ENCODE measurements at places on chromosomes 5 and 9.

DNA sequence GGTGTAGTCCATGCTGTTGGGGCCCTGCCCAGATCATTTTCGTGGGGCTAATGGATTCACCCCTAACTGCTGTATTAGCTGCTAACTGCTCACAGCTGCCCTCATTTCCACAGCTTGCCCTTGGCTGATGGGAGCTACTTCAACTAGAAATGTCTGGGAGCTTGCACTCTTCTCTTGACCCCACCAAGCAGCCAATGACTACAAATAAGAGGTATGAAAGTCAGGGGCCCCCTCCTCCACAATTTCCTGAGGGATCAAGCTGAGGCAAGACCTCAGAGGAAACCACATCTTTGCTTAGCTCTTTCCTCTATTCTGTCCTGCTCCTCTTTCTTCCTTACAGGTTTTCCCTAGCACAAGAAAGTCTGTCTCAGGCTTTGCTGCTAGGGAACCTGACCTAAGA lies 397.5 kb downstream of the MLLT3 start:
- DNase-seq: no peak

DNA sequence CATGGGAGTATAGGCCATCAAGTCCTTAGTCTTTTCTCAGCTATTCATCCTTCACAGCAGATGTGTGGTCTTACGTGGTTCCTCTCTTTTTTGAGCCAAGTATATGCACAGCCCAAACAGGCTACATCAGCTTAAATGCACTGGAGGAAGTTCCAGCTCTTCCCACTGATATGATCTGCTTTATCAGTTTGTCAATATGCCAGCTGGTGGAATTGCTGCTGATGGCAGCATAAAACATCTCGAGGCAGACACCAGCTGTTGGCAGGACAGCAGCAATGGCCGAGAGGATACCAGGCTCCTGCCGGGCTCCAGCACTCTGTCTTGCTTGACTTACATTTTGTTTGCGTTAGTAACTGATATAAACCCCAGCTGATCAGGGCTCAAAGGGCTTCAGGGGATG lies 143.4 kb downstream of the TENT4A start:
- DNase-seq: no peak

DNA sequence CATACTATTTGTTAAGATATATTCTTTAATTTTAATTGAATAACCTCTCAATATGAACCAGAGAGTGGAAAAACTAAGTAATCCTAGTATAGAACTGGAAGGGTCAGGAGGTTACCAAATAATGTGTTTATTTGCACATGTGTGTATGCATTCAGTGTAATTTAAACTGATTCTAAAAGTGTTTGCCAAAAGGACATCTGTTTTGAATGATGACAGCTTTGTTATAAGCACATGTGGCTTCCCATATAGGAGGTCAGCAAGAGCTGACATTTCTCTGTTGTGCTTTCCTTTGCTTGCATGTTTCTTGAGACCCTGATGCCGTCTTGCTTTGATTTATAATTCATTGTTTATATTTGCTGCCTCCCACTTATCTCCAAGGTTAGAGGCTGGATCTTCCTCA lies 383.4 kb downstream of the BRINP1 start:
- DNase-seq: no peak

DNA sequence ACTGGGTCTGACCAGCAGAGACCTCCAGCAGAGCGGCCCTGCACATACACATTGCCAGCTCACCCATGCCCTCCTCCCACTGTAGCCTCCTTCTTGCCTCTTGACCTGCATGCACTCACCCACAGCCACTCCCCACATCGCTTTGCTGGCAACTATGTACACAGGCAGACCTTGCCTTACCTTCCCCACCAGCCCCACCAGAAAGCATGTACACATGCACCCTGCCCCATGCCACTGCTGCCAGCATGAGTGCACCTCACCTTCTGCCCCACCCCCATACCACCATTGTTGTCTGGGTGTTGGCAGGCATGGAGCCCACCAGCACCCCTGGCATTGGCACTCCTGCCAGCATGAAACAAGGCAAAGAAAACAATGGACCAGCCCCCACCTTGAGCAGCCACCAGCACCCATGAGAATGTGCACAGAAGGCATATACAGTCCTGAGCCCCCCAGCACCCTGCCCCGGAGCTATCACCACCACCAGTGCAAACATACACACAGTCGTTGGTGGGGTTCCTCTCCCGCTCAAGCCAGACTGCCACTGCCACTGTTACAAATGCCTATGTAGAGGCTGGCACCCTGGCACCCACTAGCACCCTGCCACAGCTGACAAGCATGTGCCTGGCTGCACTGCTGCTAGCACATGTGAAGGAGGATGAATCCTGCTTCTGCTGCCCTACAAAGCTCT lies 171.4 kb upstream of the NR4A3 start:
- DNase-seq: no peak

DNA sequence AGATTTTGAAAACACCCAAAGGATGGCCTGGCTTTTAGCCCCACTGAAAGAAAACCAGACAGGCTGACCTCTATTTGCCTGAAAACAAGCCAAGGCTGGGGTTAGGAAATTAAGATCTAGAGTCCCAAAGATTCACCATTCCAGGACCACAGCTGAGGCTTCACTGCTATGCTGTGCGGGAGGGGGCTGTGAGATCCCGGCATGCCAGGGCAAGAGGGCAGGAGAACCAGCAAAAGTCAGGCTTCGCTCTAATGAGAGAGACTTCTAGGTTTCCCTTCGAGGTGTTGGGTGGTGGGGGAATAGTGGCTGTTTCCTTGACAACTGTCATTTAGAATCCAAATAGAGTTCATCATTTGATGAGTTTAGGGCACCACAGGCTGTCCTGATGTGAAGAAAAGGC lies 152.9 kb upstream of the NFIB start:
- DNase-seq: no peak

DNA sequence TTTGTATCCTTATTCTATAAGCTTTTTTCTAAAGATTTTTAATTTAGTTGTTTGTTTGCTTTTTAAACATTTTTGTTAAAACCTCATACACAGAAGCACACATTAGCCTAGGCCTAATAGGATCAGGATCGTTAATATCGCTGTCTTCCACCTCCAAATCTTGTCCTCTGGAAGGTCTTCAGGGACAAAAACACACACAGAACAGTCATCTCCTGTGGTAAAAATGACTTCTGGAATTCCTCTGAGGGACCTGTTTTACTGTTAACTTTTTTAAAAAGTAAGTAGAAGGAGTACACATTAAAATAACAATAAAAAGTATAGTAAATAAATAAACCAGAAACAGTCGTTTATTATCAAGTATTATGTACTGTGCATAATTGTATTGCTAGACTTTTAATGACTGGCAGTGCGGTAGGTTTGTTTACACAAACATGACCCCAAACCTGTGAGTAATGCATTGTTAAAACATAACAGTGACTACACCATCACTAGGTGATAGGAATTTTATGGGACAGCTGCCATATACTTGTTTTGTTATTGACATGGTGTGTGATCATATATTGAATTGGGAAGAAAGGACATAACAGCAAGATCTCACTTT lies 109.6 kb downstream of the ZCCHC7 start:
- DNase-seq: no peak

GRCh38 chr9:109134167-109134578 lies 14.4 kb upstream of the TMEM245 start:
- no peak for DNase-seq

DNA sequence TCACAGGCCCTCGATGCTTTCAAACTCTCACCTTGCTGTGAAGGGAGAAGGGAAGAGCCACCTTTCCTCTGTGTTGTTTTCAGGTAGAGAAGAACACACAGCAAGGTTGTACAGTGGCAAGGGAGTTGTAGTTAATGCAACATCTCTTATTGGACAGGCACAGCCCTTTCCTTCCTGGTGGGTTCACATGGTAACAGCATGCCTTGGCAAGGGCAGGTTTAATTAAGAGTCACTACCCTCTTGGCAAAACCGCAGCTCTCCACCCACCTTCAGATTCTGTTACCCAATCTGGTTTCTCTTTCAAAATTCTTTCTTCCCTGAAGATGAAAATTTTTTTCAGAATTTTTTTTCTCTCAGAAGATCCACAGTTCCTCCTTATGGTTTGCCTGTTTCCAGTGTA lies 253.1 kb downstream of the TLR4 start:
- DNase-seq: no peak

DNA sequence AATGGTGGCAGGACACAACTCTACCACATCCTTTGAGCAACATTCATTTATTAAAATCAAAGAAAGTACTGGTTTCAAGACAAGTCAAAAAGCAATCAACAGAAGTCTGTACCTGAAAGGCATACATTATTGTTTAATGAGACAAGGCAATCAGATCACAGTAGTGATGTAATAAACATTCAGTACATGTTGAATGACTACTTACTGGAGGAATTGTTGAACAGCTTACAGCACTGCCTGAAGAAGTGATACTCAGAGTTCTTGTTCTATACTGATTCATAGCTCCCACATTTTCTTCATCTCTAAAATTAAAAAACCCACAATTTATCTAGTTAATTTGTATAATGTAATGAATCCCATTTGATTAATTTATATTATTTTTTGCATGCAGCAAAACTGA lies 18.2 kb downstream of the RIOK2 start:
- DNase-seq: no peak

Data from activated gamma-delta T cell treated with anti-CD3 and anti-CD28 coated beads, Interleukin-2, amount 50 U/mL, for 16 hours (primary cell).